ENCODE measurements at places on chromosomes 1 and 21.

- DNase-seq = no peak
These were observed 167.9 kb upstream of the IRF2BP2 start for GRCh38 chr1:234777856-234778220.

GRCh38 chr1:9689971-9690381 lies 38.4 kb downstream of the PIK3CD start:
- peak; percentile 19 for DNase-seq

DNA sequence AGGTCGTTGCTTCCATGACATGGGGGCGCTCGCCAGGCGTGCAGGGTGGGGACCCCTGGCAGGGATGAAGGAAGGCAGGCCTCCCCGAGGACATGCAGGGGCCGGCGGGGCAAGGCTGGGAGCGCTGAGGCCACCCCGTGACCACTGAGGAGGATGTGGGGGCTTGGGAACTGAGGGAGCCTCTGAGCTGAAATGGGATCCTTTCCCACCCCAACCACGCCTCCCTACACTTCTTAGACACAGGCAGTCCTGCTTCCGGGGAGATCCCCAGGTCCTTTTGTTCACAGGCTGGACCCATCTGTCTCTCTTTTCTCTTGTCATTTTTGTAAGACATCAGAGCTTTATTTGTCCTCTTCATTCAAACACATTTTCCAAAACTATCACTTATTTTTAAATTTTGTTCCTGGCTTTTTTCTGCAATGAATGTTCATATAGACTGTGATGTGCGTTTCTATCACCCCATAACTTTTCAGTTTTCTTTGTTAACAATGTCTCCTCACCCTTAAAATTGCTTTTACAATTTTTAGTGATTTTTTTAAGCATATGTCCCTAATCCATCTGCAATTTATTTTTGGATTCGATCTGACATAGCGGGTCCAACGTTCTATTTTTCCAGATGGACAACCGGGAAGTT lies 156.7 kb upstream of the BACE2 start:
- no peak for DNase-seq

DNA sequence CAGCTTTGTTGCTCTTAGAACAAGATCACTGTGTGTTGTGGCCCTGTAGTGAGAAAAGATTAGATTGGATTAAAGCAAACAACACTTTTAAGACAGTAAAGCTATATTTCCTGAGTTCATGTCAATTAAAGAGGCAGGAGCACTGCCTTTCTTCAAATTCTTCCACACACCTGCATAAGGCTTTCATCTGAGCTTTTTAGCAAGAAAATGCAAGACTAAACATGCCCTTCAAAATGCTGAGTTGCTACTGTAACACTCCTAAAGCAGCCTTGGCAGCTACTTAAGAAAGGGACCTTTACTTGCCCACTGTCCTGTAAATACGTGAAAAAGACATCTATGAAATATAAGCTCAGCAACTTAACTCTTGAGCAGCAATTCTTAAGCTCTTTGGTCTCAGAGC lies 11.8 kb downstream of the DPH5 start:
- no peak for DNase-seq

DNA sequence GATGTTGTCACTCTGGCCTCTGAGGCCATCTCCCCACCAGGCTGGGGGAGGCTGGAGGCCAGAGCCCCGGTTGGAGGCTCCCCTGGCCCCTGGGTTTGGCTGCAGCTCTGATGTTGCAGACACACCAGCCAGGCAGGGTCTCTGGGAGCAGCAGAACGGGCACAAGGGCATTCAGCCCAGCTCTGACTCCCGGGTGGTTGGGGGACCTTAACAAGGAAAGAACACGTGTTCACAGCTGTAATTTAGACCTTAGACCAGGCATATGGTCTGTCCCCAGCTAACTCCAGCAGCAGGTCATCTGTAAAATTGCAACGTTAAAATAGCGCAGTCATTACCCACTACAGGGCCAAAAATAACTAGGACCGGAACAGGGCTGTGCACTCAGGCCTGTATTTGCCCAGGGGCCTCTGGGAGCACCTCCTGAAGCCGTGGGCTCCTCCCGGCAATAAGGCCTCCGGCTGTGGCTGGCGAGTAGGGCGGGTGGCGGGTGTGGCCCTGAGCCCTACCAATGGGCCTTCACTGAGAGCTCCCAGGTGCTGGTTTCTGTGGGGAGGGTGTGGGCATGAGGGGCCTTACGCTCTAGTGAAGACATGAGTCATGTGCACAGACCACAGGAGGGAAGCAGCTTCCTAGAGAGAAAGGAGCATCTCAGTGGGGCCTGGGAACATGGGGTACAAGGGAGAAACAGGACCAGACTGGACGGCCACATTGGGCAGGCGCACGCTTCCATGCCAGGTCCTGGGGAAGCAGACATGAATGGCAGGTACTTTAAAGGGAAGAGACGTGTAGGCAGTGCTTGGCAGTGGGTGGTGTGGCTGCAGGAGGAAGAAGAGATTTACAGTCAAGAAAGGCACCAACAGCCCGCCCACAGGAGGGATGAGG lies 6.1 kb downstream of the LDLRAP1 start:
- DNase-seq = peak; percentile 29

- DNase-seq = no peak
These were observed 243.2 kb upstream of the RAB4A start for GRCh38 chr1:229027622-229028182.

- DNase-seq = no peak
These were observed 4.3 kb downstream of the PAQR7 start for GRCh38 chr1:25871086-25871703.

DNA sequence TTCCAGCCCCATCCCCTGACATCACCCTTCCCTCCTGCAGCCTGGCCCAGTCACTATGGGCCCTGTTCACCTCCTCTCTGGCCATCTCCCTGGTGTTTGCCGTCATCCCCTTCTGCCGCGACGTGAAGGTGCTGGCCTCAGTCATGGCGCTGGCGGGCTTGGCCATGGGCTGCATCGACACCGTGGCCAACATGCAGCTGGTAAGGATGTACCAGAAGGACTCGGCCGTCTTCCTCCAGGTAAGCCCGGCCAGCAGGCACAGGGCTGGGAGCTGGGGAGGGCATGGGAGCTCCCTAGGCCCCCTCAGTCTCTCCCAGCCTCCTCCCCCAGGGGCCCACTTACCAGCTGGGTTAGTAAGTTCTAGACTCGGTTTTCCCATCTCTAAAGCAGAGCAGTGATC lies 52.1 kb downstream of the ELK4 start:
- no peak for DNase-seq

DNA sequence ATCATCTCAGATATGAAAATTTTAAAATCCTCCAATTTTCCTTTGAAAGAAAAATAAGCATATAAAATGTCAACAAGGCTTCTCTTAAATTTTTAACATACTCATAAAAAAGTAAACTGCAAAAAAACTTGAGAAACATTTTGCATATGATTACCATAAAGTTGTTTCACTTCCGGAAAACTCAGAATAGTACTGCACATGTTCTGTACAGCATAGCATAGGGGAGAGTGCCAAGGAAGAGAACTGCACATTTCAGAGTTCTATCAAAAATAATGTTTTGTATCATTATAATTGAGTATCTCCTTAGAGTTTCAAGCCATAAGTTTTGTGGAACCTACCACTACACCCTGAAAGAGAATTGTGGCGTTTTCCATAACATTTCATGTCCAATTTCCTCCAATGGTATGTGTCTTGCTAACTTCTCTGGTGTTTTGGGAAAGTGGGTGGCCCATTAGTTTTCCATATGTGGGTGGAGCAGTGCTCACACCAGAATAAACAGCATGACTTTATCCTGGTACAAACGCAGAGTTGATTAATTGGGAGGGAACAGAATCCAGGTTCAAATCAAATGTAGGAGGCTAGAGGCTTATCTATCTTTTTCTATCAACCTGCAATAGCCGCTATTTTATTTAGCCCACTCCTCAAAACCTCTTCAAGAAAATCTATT lies 430.9 kb downstream of the LMO4 start:
- DNase-seq = no peak

DNA sequence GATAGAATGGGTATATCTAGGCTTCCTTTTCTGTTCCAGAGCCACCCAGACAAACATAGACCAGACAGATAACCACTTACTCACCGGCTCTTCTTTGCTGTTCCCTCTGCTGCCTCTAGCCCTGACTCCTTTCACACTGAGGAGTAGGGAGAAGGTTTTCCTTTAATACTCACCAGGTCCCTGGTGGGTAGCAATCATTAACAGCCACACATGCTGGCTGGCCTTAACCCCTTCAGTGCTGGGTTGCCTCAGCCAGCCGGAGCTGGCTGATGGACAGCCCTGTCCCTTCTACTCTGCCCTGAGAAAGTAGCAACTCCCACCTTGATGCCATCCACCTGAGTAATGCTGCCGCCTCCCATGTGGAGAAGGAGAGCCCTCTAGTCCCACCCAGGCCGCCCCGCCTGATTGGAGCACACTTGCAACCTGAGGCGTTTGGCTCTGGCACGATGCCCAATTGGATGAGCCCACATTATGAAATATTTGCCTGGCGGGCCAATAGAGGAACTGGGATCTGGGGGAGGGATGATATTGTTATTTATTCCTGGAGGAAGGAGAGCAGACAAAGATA lies 71.6 kb downstream of the PLEKHA6 start:
- no peak for DNase-seq

DNA sequence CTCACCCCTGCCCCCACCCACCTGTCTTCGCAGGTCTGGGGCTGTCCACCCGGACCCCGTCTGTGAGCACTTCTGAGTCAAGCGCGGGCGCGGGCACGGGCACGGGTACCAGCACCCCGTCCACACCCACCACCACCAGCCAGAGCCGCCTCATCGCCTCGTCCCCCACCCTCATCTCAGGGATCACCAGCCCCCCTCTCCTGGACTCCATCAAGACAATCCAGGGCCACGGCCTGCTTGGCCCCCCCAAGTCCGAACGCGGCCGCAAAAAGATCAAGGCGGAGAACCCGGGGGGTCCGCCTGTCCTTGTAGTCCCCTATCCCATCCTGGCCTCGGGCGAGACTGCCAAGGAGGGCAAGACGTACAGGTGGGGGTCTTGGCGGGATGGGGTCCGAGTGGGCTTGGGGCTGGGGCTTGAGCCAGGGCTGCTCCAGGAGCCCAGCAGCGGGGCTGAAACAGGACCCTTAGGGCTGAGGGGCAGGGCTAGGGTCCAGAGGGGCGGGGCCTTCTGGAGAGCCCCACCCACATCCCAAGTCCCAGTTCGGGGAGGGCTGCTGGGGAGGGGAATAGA lies 23.9 kb downstream of the ZNF362 start:
- DNase-seq = no peak

GRCh38 chr1:152699746-152700145 lies 1.6 kb downstream of the LCE2A start:
- DNase-seq = no peak

DNA sequence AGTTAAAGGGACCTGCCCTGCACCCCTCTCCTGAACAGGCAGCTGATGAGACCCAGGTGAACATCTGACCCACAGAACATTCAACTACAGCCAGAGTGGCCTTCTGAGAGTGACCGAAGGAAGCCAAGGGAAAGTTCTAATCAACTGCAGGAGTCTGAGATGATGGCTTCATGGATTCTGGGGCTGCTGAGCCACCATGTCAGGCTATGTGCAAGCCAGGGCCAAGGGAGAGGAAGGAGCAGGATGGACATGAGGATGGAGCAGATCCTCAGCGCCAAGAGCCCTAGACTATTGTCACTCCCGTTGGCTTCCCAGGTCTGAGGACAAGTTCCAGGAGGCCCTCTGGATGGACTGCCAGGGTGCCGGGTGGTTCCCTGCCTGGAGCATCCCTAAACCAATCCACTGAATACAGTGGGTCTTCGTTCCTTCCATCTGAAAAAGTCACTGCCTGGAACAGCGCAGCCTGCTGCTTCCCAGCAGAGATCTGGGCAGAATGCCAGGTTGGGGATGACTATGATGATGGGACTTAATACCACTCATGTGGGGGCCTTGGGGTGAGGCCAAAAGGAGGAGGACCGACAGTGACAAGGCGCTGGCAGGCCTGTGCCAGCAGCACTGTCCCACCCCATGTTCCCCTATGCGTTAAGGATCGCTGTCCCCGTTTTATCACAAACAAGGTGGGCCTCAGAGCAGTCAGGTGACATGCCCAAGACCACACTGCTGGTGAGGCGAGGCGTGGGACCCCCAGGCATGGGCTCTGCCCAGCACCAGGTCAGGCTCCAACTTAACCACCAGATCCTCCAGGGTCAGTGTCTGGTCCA lies 19.8 kb downstream of the SPOCD1 start:
- peak; percentile 50 for DNase-seq

- DNase-seq = no peak
These were observed 103.8 kb upstream of the CASZ1 start for GRCh38 chr1:10900251-10900651.

- DNase-seq = no peak
These were observed 97.3 kb downstream of the PSMG1 start for GRCh38 chr21:39085843-39086405.

- DNase-seq = peak; percentile 98
These were observed 43.9 kb upstream of the LYST start for GRCh38 chr1:235910357-235911299.

GRCh38 chr1:10833630-10834557 lies 37.4 kb upstream of the CASZ1 start:
- no peak for DNase-seq

- DNase-seq = no peak
These were observed 17.4 kb upstream of the SLC30A10 start for GRCh38 chr1:219945795-219946194.

GRCh38 chr1:239872626-239873025 lies 219.1 kb upstream of the FMN2 start:
- no peak for DNase-seq

DNA sequence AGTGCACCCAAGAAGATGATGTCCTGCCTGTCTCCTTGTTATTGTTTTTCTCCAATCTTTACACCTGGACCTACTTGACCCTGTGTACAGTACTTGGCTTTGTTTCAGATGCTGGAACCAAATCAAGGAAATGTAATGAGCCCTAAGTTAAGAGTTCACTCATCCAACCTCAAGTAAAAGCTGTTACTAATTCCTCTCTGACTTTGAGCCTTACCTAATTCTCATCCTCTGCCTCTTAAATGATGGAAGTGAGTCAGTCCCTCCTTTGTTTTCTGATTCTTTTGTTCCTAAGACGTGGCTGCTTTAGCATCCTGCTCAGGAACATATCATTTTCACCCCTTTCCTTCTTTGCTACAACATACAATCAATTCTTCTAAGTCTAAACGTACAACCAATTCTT lies 15.3 kb upstream of the PLA2G4A start:
- no peak for DNase-seq

- DNase-seq = peak; percentile 92
These were observed 11.5 kb downstream of the MCL1 start for GRCh38 chr1:150567717-150568593.

DNA sequence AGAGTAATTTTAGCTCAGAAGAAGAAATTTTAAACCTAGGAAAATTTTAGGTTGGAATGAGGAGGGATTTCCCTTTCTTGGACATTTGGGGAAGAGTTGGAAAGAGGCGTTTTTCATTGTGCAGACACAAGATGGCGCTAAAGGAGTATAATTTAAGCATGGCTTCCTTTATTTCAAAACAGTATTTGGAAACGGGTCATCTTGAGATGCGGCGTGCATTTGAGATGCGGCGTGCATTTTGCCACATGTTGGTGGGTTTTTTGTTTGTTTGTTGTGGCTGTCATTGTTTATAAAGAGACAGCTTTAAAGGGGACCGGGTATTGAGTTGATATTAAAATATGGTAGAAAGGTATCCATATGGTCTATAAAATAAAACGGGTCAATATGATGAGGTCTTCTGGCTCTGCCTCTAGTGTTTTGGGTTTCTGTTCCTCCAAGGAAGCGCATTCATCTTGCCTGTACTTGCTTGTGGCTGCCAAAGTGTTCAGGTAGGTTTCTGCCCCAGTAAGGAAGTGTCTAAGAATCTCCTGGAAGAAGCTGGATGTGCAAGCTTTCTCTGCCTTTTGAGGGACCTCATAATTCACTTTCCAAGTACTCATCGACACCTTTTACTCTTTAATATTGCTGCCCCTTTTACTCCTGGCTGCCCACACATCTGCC lies 210.3 kb downstream of the SLC35F3 start:
- DNase-seq = peak; percentile 11

GRCh38 chr1:62953633-62954032 lies 169.7 kb downstream of the ATG4C start:
- DNase-seq = no peak

All from MG63 (cell line).